ENCODE measurements at places on chromosomes 12 and 14.

GRCh38 chr12:56699020-56699661 lies 11.1 kb upstream of the PTGES3 start:
- no peak for DNase-seq

- no peak for DNase-seq
Observed at GRCh38 chr12:71439613-71440344, at the start of gene LGR5. LGR5 (plus strand) TSS chr12:71439798; CDS start chr12:71440081, 283 bp downstream.

DNA sequence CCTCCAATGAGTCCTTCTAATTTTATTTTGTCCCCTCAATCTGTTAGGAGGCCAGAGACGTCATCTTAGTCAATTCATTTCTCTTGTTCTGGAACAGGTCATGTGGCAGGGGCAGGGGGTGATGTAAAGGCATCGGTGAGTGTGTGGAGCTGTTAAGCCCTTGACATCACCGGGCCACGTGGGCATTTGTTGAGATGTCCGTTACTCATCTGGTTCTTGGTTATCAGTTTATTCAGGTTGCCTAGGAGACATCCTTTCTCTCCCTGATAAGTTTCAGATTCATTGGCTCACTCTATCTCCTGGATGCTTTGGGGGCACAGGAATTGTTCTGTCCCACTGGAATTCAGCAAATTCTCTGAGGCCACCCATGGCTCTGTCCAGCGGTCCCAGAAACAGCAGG lies 33.6 kb upstream of the SEL1L start:
- no peak for DNase-seq

DNA sequence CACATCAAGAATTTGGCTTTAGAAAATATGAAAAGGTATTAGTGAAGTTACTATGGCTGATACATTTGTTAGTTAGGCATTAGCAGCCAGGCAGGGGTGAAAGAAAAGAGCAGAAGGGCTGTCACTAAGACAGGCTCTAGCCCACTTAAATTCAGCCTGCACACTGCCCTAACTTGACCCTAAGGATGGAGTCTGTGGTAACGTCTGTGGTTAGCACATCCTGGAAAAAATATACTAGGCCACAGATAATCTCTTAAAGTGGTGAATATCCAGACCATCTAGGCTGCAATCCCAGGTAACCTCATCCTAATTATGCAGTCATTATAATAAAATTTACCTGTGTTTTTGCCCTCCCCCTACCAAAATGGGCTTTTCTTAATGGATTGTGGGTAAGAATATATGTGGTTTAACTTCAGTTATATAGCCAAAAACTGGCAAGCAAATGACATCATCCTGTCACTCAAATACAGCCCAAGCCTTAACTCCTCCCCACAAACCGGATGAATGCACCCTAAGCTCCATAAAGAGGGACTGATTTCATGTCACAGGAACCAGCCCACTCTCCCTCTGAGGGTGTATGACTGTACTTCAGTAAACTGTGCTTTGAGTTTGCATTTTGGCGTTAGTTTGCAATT lies 440.9 kb downstream of the LRFN5 start:
- DNase-seq = no peak

- DNase-seq = no peak
Observed at GRCh38 chr14:55756557-55756956, 176.6 kb downstream of the KTN1 start.

DNA sequence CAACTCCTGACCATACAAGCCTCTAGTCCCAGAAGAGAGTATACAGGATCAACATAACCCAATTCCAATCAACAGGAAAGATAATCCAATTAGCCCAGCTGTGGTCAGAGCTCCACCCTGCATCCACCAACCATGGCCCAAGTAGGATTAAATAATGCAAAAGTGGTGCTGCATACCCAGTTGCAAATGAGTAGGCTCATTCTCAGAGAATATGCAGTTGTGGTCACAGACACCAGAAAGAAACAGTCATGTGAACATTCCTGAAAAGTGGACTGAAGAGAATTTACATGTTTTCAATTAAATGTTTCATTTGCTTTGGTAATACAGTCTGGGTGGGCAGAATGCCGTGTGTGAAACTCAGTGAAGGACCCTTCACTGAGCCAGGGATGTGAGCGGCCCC lies 167.2 kb upstream of the BMP4 start:
- no peak for DNase-seq

DNA sequence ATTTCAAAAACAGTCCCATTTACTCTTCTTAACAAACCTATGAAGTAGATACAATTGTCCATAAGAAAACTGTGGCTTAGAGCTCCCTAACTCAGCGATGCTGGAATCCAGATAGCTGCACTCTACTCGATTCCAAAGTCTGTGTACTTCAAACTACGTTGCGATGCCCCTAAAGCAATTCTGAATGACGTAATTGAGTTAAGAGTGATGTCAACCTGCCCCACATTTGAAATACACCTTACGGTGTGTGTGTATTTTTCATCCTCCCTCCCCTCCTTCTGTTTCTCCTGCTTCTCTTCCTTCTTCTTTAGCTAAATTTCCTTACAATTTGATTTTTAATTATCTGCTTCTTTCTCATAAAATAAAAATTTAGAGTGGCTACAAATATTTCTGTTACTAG lies 31.9 kb upstream of the RAP1B start:
- DNase-seq = no peak

DNA sequence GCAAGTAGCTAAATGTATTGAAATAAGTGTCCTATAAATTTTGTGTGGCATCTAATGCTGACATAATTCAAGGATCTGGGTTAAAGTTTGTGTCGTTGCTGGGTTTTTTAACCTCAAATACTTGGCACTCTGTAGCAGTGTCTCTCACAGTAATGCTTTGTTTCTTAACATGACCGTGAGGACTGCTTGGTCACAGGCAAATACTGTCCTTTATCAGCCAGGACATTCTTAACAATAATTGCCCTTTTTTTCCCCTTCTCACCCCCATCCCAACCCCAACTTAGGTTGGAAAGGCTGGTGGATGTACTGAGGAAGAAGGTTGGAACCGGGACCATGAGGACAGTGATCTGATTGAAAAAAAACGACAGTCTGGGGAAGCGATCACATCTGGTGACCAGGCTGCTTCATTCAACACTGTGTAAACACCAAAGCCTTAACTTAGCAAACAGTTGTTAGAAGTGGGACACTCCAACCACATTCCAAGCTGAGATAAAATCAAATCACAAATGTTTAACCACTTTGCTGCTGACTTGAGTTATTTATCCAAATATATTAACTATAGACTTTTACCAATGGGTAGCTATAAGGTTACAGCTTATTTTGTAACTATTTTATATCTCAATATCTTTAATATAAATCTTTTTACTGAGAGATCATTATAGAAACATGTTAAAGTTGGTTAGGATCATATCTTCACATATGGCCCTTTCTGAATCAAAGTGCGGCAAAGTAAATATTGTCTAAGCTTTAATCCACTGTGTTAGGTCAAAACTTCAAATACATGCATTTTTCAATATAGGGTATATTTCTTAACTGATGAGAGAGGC lies 48.2 kb downstream of the FOXA1 start:
- DNase-seq = no peak

- no peak for DNase-seq
Observed at GRCh38 chr12:96143392-96143791, 50.8 kb upstream of the ELK3 start.

DNA sequence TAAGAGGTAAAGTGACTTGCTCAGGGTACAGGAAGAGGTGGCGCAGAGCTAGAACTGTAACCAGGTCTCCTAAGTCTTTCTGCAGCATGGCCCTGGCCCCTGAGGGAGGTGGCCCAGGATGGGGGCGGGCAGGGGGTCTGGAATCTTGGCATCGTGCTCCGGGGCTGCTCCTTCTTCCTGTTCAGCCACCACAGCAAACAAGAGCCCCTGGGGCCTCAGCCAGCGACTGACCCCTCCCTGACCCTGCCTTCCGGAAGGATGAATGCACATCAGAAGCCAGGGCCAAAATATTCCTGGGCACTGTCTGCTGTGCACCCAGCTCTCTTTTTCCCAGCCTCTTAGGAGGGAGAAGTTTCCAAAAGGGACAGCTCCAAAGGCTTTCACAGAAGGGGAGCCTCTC lies 242.8 kb downstream of the DPF3 start:
- DNase-seq = no peak

- no peak for DNase-seq
Observed at GRCh38 chr14:91326514-91327249, 82.2 kb upstream of the GPR68 start.

DNA sequence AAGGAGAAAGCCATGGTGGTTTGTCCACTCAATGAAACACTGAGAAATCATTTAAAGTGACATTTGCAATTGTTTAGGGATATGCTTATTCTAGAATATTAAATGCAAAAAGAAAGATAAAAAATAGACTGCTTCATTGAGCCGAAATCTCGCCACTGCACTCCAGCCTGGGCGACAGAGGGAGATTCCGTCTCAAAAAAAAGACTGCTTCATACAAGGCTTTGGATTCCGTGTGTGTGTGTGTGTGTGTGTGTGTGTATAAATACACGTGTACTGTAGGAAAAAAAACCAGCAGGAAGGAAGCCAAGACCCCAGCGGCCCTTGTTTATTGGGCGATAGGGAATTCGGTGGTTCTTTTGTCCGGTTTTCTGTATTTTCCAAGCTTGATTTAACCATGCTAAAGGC lies 3.2 kb upstream of the ZNF839 start:
- no peak for DNase-seq

DNA sequence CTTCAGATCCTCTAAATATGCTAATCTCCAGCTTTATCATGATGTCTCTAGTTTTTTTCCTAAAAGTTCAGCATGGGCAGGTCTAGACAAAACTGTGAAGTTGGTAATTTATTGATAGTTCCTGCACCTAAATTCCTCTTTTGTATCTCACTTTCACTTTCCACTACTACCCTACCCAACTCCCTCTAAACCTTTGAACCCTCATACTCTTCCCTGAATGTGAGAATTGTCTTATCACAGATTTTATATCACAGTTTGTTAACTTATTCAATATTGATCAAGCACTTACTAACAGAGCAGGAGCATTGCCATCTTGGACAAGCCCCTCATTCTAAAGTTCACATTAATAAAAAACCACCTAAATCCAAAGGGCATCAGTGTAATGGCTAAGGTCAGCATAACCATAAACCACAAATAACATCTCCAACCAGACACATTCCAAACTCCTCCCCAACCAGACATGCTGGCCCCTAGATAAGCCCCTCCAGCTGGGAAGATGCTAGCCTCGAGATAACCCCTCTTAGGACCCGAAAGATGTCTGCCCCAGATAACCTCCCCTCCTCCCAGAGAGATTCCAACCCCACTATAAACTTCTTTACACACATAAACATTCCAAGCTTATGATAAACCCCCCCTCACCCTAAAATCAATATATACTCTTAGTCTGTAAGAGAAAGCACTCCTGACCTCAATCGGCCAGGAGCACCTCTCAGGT lies 78.7 kb downstream of the FSCB start:
- DNase-seq = no peak

DNA sequence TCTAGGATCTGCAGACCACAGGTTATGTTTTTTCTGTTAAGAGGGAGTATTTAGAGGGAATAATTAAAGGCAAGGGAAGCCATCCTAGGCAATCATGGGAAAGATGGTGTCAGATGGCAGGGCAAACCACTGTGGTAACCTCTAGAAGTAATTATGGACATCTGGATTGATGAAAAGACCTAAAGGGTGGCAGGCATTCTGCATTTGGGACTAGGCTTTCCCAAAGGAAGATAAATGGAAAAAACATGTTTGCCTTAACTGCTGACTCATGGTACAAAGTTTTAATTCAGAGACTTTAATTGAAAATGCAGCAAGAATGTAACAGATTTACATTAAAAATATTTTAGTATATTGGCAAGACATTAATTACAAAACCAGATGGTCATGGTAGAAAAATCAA lies 88.1 kb downstream of the TMEM30B start:
- no peak for DNase-seq

- no peak for DNase-seq
Observed at GRCh38 chr12:71865166-71865713, 25.7 kb downstream of the TBC1D15 start.

- no peak for DNase-seq
Observed at GRCh38 chr12:59365133-59365532, 230.7 kb upstream of the SLC16A7 start.

GRCh38 chr12:104643819-104644669 lies 187.3 kb downstream of the CHST11 start:
- DNase-seq = no peak

DNA sequence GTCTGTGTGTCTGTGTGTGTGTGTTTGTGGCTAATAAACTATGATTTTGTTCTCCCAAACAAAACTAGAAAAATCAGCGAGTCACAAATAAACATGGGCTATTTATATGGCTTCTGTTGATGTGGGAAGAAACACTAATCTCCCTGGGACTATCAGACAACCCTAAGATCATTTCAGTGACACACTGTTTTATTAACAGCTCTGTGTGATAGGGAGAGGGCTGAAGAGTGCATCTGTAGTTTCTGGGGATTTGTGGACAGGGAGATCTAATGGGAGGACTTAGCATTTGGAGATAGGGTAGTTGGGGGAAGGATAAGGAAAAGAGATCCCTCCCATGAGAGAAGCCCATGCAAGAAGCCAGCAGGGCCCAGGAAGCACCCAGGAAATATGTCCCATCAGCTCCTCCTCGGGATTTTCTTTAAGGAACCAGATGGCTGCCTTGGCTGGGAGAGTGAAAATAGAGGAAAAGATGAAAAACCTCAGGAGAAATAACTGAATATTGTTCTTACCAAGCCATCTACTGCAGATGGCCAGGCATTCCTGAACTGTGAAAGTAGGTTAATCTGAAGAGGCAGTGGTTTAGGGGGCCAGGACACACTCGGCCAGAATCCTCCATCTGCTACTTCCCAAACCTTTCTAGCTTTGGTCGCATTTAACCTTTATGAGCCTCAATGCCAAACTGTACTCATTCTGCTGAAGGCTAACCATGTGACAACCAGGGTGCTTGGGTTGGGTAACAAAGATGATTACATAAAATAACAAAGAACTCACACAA lies 253.4 kb downstream of the BTG1 start:
- no peak for DNase-seq

DNA sequence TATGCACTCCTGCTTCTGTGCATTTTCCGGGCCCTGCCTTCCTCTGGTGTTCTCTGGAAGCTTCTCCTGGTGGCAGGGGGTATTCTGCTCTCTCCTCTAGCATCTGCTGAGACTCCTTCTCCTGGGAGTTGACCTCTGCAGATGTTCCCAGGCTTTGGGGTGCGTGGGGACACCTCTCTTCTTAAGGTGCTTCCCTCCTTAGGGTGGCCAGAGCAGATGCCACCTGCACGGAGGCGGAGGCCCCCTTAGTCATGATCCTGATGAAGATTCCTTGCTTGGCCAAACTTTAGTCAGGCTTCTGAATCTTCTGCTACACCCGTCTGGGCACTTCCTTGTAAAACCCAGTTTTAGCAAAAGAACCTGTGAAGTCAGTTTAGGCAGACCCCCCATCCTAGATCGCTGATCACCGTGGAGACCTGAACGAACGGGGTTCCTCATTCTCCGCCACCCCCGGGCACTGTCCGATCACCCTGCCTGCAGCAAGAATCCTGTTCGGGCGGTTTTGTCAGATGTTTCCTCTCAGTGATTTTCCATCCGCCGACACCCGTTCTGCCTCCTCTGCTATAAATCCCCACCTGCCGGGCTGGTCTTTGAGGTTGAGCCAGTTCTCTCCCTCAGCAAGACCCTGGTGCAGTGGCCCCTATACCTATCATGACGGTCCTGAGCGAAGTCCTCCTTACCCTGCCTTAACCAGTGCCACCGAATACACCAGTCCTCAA lies 111.9 kb downstream of the CALM1 start:
- DNase-seq = no peak

Measured in activated CD4-positive, alpha-beta T cell treated with anti-CD3 and anti-CD28 coated beads for 1 hour (primary cell).